Central memory CD4-positive, alpha-beta T cell (primary cell): ENCODE measurements at places on chromosomes 7 and 10.

- no peak for DNase-seq
These were observed 28.9 kb downstream of the PHYH start for GRCh38 chr10:13270877-13271551.

- DNase-seq = no peak
These were observed 193.1 kb downstream of the SORCS1 start for GRCh38 chr10:106971411-106971831.

DNA sequence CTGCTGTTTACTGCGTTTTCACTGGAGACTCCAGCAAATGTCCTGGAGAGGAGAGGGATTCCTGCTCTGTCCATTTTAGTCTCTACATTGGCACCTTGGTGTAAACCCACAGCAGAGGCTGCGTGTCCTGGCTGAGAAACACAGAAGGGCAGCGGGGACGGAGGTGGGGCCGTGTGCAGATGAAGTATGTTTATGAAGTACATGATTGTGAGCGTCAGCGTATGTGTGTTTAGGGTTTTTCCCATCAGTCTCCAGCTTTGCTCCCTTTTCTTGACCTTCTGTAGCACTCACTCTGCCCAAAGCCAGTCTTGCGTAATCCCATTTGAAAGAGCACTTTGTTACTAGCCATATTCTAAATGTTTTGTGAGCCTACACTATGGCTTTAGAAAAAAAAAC is 750.7 kb upstream of the SORCS1 start:
- DNase-seq = no peak

GRCh38 chr7:10315881-10316280 is 657.8 kb upstream of the PHF14 start:
- DNase-seq = no peak

DNA sequence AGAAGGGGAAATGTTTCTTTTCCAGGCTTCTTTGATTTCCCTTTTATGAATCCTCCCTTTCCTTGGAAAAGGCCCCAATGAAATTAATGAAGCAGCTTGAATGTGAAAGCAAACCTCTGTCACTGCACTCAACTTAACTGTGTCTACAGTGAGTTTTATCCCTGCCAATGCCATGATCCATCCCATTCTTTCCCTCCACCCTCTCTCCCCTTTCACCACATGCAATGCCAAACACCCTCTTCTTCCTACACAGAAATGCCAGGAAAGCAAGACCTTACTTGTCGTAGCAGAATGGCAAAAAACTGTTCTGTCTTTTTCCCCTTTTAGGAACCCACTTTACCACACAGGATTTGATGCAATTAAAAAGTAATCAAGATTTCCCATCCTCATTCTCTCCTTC is 47.3 kb upstream of the TRIL start:
- no peak for DNase-seq

GRCh38 chr10:130618647-130619046 is 482.5 kb downstream of the GLRX3 start:
- DNase-seq = no peak

GRCh38 chr7:137304165-137304564 is 39.4 kb downstream of the PTN start:
- DNase-seq = no peak

DNA sequence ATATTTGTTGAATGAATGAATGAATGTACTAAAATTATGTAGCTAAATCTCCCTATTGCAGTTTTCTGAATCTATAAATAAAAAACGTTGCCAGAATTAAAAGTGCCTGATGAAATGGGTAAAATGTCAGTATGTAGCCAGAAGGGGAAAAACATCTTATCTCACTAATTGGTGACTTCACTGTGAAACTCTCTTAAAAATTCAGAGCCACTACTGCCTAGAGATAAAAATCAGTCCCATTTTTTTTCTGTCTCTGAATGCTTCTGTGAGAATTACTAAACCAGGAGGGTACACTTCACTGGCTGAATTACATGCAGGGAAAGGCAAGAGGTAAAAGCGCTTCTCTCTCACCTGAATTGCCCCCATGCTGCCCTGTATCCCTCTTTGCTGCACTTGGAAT is 69.6 kb upstream of the HPS1 start:
- no peak for DNase-seq

GRCh38 chr10:77268721-77269120 is 368.9 kb downstream of the KCNMA1 start:
- no peak for DNase-seq
